ENCODE measurements at places on chromosomes 3 and 15. TPM values are rescaled to one million over a fixed set of nuclear protein-coding genes. Genes with fewer than 3 reads are reported as not detected.

GRCh38 chr15:59292442-59293151, 80.1 kb downstream of the MYO1E start:
- no peak for DNase-seq

GRCh38 chr3:149615731-149616221, 42.0 kb downstream of the WWTR1 start:
- DNase-seq, result no peak

- no peak for DNase-seq
Measured at GRCh38 chr3:76310667-76311066, 525.3 kb upstream of the ZNF717 start.

GRCh38 chr3:122689587-122689986, 8.9 kb downstream of the PARP14 start:
- no peak for DNase-seq

GRCh38 chr3:95705786-95706418, 1108.5 kb upstream of the EPHA6 start:
- DNase-seq, result peak; percentile 3

DNA sequence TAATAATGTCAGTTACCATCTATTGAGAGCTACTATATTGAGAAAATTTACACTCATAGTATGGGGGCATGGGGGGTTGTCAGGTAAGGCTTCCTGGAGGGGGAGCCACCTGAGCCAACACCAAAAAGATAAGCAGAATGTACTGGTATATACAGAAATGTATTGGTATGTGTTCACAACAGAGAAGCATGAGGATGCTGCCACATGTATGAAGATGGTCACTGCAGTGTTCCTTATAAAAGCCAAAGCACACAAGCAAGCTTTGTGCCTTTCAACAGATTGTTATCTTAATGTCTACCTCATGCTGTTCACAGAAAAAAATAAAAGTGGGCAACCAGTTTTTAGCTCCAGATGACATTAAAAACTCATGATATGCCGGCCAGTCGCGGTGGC, 149.0 kb downstream of the MAGI1 start:
- no peak for DNase-seq

- no peak for DNase-seq
Measured at GRCh38 chr3:1292571-1293071, 199.8 kb downstream of the CNTN6 start.

- no peak for DNase-seq
Measured at GRCh38 chr3:45275006-45275704, 49.1 kb upstream of the TMEM158 start.

DNA sequence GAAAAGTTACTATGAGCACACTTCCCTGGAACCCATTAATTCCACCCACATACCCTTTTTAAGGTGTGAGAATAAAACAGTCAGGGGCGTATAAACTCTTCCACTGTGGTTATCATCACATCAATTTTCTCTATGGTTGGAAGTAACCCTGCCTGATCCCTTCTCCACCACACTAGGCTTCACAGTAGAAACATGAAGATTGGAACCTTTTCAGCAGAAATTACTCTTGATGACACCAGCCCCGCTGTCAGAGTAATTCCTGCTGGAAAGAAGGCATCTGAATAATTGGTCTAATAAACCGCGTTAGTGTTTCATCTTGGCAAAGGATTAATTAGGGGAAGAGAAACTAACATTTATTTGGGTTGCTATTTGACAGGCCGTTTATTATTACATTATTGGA, 278.4 kb downstream of the MFSD1 start:
- DNase-seq, result no peak

- no peak for DNase-seq
Measured at GRCh38 chr3:125189378-125190165, 23.0 kb downstream of the SLC12A8 start.

The PEX11A gene
- total RNA-seq, result 4.0 TPM

The MFGE8 gene
- total RNA-seq, result 33.1 TPM

The ZNF80 gene
- 0.82 TPM for total RNA-seq

The DIS3L gene
- total RNA-seq, result 22.1 TPM

The SNTN gene
- not detected for total RNA-seq

The NBEAL2 gene
- 63.1 TPM for total RNA-seq

The GHSR gene
- total RNA-seq, result not detected

The ROPN1 gene
- total RNA-seq, result not detected
